ENCODE measurements at places on chromosomes 1 and 21.

GRCh38 chr1:52002038-52002917, 11.8 kb upstream of the RAB3B start:
- no peak for DNase-seq

DNA sequence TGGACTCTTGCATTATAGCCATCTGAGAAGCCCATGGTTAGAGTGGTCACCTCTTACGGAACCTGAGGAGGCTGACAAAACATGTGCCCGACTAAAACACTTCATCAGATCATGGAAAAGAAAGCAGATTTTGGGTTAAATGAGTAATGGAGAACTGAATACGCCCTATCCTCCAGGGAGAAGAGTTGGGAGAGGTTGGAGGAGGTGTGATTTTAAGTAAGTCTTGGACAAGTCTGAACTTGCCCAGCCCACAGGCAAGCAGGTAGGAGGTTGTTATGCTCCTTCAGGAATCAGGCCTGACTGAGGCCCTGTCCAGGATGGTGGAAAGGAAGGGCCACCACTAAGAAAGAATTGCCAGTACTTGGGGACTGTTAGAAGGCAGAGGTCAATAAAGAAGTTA, 255.8 kb downstream of the TGFB2 start:
- no peak for DNase-seq

DNA sequence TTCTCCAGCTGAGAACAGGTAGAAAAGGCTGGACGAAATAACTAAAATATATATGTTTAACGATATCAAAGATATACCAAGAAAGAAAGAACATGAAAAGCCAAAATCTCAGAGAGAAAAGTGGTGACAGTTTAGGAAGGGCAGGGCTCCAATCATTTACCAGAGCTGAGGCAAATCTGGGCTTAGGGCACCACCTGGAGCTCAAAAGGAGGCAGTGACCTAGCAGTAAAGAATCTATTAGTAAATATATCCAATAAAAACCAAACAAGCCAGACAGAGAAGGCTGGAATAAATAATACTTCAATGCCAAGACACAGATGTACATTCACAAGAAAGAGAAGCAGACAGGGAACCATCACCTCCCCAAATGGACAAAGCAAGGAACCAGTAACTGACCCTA, 43.5 kb downstream of the CHIA start:
- peak; percentile 50 for DNase-seq

GRCh38 chr1:6703016-6703415, 1.4 kb upstream of the DNAJC11 start:
- DNase-seq = no peak

GRCh38 chr1:243917177-243917862, 67.3 kb upstream of the AKT3 start:
- peak; percentile 36 for DNase-seq

DNA sequence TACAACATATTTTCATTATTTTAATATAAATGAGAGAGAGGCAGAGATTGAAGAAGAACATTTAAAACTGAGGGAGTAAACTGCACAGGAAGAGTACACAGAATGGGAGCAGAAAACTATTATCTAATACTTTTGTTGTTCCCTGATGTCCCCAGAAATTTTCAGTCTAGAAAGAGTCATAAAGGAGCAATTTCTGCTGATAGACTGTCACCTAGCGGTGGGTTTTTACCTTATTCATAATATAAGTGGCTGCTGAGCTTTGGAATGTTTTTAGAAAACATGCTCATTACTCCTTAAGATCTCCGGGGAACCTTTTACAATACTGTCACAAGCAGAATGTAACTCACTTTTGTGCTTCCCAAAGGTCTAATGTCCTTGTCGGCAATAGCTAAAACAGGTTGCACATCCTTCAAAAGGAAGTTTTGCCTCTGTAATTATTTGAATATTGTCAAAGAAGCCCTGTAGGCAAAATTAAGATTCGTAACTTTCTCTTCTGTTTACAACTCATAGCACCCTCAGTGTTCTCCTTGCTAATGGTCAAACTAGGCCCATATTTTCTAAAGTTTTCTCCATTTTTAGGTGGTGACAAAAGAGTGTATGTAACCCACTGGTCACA, 4.9 kb upstream of the NPL start:
- DNase-seq = no peak
